T-helper 9 cell (primary cell): ENCODE measurements at places on chromosomes 7 and 10.

- DNase-seq: no peak
Measured at GRCh38 chr7:151676759-151677158, 157.1 kb upstream of the RHEB start.

GRCh38 chr10:103199488-103199887, 6.4 kb upstream of the NT5C2 start:
- DNase-seq: no peak

GRCh38 chr10:44947371-44948152, 12.0 kb upstream of the RASSF4 start:
- DNase-seq: no peak

DNA sequence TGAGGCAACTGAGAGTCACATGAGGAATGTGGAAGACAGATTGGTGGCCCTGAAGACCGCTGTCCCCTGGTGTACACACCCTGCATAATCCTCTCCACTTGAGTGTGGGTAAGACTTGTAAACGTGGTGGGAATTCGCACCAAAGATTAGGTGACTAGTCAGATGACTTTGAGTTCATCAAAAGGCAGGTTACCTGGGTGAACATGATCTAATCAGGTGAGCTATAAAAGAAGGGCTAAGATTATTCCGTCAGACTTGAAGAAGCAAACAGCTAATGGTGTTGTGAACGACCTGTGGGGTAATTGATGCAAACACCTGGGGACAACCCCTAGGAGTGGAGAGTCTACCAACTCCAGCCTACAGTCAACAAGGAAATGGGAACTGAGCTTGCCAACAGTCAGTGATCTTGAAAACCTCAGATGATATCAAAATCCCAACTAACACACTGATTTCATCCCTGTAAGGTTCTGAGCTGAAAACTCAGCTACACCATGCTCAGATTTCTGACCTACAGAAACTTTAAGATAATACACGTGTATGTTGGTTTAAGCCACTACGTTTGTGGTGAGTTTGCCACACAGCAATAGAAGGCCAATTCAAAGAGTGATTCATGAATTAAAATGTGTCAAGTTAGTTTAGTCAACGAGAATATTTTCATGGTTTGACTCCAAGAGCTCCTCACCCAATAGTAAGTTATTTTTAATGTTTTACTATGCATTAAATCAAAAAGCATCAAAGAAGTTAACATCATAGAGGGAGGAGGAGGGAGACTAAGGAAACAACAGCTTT, 16.7 kb downstream of the PRTFDC1 start:
- DNase-seq: no peak

DNA sequence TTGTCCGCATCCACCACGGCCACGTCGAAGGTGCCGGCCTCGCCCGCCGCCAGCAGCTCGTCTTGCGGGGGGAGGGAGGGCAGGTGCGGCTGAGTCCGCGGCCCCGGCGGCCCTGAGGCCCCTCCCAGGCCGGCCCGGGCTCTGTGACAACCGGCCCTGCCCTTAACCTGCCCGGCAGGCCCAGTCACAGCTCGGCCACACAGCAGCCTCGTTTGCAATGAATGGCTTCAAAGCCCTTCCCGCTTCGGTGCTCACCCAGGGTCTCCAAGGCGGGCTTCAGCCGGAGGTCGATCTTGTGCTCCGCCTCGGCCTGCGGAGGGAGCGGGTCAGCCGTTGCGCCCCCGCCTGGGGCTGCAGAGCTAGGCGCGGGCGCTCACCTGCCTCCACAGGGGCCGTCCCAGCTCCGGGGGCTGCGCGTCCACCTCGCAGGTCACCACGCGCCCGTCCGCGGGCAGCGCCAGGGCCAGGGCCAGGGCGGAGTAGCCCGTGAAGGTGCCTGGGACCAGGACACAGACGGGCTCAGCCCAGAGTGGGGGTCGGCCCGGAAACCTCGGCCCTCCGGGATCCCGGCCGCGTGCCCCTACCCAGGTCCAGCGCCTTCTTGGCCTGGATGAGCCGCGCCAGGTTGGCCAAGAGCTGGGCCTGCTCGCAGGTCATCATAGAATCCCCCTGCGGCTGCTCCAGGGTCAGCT, 928 bp downstream of the COMTD1 start:
- peak; percentile 26 for DNase-seq

DNA sequence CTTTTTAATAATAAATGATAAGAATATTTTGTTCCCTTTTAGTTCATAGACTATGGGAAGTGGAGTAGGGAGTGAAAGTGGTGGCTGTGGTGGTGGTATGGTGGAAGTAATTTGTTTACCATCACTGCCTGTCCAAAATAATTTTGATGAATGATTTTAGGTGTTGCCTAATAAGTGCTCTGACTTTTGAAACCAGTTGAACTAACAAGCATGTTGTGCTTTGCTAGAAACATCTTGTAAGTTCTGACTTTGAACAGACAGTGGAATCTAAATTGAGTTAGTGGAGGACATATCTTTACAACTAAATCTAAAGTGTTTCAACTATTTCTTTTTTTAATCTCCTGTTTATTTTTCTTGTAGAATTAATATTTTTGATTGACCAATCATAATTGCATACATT, 49.7 kb downstream of the ZEB1 start:
- no peak for DNase-seq

DNA sequence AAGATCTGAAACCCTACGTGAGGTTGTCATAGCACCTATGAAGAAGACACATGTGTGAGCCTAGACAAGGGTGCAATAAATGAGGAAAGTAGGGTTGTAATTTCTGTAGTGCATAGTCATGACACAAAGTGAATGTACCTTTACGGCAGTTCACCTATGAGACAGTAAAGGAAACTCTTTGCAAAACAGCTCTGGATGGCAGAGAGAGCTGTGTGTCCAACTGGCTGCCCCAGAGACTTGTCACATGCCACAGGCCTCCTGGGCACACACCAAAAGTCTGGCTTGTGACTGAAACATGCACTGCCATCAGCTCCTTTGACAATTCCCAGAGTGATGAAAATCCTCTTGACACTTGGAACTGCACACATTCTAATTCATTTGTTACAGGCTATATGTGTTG, 90.7 kb upstream of the NAMPT start:
- no peak for DNase-seq

DNA sequence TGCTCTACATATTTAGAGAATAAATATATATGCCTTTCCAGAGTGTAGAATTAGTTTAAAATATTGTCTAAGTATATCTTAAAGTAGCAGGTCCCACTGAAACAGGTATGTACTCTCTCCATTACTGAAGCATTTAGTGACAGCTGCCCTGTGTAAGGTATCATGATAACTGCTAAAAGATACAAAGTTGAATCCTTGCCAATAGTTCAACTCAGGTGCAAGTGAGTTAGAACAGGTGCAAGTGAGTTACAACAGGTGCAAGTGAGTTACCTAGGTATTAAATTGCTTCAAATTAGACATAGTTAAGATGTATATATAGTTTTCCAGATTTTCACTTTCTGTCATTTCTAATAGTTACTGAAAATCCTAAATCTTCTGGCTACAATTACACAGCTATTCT, 119.1 kb downstream of the CNOT4 start:
- DNase-seq: no peak

DNA sequence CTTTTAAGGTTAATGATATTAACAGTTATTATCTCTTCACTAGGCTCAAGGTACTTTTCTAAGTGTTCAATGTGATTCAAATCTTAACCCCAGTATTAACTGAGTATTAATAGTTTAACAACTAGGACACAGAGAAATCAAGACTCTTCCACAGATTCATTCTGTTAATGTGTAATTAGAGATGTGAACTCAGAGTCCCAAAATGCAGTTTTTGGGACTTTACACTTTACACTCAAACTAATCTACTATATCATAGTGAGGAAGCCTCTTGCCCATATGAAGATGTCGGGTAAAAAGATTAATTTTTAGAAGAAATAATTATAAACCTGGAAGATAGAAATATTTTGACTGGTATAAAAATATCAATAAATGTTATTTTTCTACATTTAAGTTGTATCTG, 644.5 kb upstream of the LRRTM3 start:
- DNase-seq: no peak
